Esophagus squamous epithelium (tissue), 5 donors: ENCODE measurements at places on chromosomes 7 and 10. TPM values are rescaled to one million over a fixed set of nuclear protein-coding genes. Genes with fewer than 3 reads are reported as not detected.

GRCh38 chr7:143408252-143408685 lies 387 bp downstream of the EPHA1 start:
- DNase-seq: no peak

DNA sequence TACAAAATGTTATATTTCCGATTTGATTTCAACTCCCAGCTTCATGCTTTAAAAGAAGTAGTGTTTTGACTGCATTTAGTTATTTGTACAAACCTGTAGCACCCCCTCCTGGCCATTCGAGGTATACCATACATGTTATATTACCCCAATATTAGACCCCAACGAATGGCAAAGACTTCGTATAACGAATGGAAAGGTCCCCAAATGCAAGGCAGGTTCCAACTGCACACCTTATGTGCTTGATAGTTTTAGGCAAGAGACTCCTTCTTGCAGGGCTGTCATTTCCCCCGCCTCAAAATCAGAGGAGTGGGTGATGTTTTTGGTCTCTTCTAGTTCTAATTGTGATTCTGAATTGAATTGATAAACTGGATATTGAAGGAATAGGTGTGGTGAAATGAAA lies 101.1 kb upstream of the TARP start:
- DNase-seq: no peak

- no peak for DNase-seq
Observed at GRCh38 chr10:45581216-45581549, 91.4 kb downstream of the ZFAND4 start.

- DNase-seq: no peak
Observed at GRCh38 chr7:73520673-73521635, 1.1 kb downstream of the BAZ1B start.

GRCh38 chr7:102326157-102326889 lies 29.9 kb downstream of the SPDYE6 start:
- DNase-seq: no peak

DNA sequence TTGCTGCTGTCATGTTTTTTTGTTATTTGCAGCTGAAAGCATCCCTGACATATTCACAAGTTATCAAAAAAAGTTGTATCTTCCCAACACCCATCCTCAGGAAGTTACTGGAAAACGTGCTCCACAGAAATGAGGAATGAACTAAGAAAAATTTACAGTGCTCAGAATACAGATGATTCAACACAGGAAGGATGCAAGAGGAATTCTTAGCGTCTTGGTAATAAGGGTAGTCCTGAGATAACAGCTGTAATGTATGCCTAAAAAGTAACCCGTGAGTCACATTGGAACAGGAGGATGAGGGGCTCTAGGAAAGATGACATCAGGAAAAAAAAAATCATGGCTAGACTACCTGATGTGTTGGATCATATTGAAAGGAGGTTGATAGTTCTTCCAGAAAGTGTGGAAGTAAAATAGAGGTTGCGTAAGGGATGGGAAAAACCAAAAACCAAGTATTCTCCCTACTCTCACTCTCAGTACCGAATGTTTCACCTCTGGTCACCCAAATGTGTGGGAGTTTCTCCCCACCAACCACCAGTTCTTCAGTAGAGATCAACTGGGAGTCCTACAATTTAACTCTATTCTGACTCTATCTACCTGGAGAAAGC lies 3.9 kb downstream of the ADAM12 start:
- DNase-seq: no peak

Gene HMX2
- total RNA-seq: not detected

Gene LIPK
- 2.4 TPM for total RNA-seq

Gene STEAP1B
- total RNA-seq: 0.42 TPM

Gene TMEM236
- 0.18 TPM for total RNA-seq

Gene AGBL3
- 3.6 TPM for total RNA-seq
